ENCODE measurements at places on chromosomes 4 and X.

DNA sequence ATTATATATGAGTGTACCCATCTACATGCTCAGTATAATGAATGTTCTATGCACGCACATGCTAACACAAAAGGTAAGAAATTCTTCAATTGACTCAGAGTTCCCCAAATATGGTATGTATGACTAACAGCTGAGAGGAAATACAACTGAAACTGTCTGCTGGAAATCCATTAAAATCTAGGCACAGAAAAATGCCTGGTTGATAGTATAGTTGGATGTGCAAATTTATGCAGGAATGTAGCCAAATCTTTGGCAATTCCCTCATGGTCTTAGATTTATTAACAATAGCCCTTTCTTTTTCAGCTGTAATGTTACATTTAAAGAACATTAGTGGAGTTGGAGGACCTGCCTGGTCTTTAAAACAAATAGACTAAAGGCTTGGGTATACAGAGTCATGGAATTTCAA is 5.5 kb downstream of the CAMK2D start:
- DNase-seq: no peak

DNA sequence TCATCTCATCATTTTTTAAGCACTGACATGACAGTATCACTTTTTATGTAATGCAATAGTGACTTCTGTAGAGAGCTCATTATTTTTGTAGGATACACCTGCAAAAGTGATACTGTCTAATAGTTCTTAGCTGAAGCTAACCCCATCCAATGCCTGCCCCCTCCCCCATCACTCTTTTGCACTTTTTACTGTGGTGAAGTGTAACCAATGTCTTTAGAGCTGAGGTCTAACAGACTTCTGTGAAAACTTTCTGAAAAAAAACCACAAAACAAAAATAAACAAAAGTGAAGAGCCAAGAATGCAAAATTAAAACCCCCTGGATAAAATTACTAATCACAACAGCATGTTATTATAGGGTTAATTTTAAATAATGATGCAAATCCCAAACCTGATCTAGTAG is 301.1 kb downstream of the ANK2 start:
- no peak for DNase-seq

GRCh38 chrX:151801980-151802379 is 67.4 kb downstream of the CNGA2 start:
- DNase-seq: no peak

- DNase-seq: no peak
Observed at GRCh38 chr4:13944095-13944511, 316.6 kb upstream of the BOD1L1 start.

DNA sequence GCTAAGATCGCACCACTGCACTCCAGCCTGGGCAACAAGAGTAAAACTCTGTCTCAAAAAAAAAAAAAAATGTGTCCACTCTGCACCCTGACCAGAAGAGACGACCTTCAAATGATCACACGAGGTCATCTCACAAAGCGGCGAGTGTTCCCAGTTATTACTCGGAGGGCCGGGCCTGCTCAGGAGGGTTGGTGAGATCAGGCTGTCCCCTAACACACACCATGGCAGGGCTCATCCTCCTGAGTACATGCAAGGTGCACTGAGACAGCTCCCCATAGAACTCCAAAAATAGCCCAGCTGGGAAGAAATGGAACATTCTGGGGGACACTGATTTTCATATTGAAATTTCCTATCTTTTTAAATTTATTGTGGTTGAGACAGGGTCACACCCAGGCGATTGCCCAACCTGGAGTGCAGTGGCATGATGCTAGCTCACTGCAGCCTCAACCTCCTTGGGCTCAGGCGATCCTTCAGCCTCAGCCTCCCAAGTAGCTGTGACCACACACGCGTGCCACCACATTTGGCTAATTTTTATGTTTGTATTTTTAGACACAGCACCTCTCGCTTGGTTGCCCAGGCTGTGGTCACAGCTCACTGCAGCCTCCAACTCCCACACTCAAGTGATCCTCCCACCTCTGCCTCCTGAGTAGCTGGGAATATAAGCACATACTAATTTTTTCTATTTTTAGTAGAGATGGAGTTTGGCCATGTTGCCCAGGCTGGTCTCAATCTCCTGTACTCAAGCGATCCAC is 51.5 kb downstream of the DHRSX start:
- DNase-seq: no peak

- DNase-seq: no peak
Observed at GRCh38 chr4:141153751-141154510, 20.7 kb upstream of the RNF150 start.

- DNase-seq: no peak
Observed at GRCh38 chr4:17072483-17072882, 174.0 kb upstream of the LDB2 start.

DNA sequence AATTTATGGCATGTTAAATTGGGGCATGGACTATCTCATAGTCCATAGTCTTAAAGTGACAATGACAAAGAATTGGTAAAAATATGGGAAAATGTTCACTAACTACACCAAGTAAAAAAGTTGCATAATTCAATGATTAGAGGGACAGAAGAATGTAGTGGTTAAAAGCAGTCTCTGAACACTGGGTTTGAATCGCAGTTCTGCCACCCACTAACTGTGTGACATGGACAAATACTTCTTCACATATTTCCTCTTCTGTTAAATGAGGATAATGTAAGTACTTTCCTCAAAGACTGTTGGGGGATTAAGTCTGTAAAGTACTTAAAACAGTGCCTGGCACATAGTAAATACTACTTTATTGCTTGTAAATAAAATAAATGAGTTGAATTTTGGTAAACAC is 15.3 kb downstream of the COQ2 start:
- DNase-seq: no peak

GRCh38 chr4:96052827-96053226 is 212.9 kb downstream of the PDHA2 start:
- DNase-seq: no peak

DNA sequence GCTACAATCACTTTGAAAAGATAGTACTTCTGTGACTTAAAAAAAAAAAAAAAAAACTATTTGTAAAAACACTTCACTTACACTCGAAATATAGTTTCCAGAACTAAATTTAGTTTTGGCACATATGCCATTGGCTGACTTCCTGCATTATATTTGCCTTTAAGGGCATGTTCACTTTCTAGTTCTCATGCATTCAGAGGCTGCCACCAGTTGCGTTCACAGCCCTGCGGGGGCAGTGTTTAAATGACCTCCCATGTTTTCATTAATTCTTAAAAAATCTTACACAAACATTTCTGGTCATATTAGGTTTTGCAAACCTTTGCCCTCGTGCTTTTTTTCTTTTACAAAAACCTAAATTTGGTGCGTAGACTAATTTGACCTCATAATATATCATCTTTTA is 12.4 kb upstream of the ARHGAP6 start:
- no peak for DNase-seq

DNA sequence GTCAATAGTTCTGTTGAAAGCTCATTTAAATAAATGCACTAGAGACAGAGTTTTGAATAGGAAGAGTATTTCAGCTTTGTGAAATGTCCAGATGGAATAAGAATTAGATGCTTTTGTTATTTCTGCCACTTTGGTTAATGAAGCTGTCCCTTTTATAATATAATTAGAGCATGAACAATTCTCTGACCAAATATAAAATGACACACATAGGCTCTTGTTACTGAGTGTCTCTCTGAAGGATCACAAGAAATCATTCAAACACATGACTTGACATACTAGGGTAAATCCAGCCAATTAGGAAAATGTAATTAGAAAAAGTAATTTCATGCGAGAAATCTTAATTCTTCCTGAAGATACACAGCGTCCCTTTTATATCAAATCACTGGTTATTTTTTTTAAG is 68.4 kb upstream of the DDIT4L start:
- no peak for DNase-seq

GRCh38 chr4:971666-972500 is 1.5 kb downstream of the DGKQ start:
- no peak for DNase-seq

DNA sequence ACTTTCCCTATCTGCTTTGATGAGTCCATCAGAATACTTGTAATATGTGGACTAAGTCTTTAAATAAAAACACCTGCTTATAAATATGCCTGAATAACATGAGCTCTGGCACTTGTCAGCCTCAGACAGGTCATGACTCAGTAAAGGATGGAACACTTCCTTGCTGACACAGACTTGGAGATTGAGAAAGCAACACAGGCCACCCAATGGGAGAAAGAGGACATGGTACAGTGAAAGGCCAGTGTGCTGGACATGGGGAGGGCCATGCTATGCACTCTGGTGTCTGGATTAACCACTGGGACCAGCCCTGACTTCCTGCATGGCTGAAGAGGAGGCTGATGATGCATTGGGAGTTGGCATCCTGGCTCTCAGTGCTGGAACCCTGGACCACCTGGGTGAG is 149.5 kb downstream of the DHRSX start:
- DNase-seq: no peak

DNA sequence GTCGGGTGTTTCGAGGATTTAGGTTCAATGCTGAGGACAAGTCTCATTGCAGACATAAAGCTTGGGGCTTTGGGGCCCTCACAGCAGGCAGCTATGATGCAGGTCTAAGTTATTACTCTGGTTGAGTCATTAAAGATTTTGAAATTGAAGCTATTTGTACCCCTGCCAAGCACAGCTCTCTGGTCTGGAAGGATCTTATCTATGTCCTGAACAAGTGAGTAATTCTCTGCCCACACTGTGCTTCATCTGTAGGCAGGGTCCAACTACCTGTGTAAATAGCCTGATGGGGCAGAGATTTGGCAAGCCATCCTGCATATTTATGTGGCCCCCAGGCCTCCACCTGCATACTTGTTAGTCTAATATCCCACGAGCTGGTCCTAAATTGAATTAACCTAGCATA is 41.4 kb upstream of the MAGEA4 start:
- no peak for DNase-seq

DNA sequence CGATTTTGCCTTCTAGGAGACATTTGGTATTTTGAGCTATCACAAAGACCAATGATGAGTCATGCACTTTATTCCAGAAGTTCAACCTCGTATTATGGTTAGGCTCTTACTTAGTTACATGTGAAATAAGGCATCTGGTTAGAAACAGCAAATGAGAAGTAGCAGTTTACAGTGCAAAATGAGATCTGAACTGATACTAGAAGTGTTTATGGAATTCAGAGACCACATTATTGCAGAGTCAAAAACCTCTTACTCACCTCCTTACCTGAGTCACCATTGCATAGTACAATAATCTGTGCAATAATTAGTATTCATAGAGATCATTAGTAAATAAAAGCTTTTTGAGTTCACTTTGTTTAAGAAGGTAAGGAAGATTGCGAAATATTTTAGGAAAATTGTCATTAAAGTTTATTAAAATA is 38.7 kb downstream of the SEC24B start:
- DNase-seq: no peak

DNA sequence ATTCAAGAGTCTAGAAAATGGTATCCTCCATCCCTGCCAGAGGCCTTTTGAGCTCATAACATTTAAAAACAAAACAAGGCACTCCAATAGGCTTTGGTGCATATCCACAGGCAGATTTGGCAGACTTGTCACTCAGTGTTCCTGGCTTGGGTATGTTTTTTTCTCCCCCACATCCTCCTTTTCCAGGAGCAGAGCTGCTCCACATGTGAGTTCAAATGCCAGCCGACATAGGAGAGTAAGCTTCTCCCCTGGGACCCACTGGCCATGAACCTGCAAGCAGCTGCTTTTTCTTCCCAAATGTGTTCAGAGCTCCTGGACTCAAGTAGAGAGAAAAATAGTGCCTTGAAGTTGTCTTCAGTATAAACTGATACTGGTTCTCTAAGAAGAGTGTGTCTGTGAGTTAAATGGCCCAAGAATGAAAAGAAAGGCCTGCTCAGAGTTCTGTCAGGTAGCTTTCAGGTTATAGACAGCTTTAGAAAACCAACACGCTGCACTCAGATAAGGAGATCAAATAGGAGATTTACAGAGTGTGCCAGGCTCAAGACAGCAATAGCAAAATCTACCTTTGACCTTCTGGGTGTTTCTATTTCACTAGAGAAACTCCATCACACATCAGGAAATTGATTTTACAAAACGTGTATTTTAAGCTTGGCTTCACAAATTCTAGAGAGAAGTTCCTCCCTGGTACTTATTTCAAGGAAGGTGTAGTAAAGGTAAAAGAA is 162.5 kb upstream of the GALNT7 start:
- no peak for DNase-seq

DNA sequence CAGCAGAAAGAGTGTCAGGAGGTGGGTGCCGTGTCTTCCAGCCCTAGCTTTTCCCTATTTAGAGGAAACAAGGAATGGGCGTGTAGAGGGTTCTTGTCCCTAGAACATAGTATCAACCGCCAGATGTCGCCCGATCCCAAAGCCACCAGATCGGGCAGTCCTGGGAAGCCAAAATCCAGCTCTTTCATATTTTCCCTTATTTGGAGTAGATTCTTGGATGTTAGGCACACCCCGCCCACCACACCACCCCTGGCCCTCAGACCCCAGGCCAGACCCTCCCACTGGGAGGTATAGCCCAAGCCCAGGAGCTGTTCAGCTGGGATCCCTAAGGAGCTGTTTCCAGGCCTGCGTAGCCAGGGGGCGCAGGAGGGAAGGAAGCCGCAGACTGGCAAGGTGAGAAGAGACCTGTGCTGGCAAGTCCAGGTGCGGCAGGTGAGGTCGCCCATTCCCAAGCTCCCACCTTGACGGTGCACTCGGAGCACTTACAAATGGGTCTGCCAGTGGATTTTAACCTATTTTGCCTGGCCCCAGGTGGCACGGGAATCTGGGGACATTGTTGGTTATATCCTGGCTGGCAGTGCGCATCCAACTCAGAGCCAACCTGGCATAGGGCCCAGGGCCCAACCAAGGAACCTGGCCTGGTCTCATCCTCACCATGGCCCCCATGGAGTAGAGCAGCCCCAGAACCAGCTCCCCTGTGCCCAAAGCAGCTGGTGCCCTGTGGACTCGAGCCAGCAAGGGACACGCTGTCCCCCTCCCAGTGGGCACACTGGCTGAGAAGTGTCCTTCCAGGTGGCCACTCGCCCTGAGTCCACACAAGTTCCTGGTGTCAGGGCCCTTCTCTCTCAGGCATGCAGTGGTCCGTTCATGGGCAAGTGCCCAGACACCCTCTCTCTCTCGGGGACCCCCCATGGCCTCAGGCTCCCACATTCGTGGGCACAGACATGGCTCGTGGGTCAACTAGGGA is 811 bp downstream of the FLNA start:
- DNase-seq: no peak

DNA sequence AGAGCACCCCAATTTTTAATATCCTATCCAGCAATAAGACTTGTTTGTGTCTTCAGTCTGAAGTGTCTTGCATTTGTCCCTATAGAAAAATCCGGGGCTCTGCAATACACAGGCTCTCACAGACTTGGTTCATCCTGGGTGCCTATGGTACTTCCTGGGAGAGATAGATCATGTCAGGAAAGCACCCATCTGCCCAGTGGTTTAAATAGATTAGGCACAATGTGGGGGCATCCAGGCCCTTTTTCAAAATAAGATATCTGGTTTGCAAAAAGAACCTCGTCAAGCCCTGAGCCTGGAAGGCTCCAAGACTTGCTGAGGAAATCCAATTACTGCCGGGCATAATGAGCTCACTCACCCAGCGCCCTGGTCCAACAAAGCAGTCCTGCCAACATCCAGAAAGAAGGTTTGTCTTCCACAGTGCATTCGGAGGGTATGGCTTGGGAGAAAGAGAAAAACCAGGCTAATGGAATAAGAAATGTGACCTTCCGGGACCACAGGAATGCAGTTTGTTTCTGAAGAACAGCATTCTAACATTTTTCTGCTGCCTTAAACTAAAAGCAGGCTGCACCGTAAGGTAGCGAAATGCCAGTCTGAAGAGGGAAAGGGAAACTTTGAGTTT is 11.6 kb downstream of the JAKMIP1 start:
- no peak for DNase-seq

Data from stimulated activated CD8-positive, alpha-beta memory T cell treated with anti-CD3 and anti-CD28 coated beads, Interleukin-7, amount 100 ng/mL, for 1 hour (primary cell).